ENCODE measurements at places on chromosomes 6 and 20. TPM values are rescaled to one million over a fixed set of nuclear protein-coding genes. Genes with fewer than 3 reads are reported as not detected.

OTOR gene
- total RNA-seq = 0.19 TPM

HUS1B gene
- total RNA-seq = 0.19 TPM

UBE2C gene
- 112 TPM for total RNA-seq

BCAS4 gene
- total RNA-seq = 17.5 TPM

EHMT2 gene
- 35.0 TPM for total RNA-seq

GRCh38 chr20:44705364-44706094, 9.6 kb upstream of the CCN5 start:
- no peak for DNase-seq

DNA sequence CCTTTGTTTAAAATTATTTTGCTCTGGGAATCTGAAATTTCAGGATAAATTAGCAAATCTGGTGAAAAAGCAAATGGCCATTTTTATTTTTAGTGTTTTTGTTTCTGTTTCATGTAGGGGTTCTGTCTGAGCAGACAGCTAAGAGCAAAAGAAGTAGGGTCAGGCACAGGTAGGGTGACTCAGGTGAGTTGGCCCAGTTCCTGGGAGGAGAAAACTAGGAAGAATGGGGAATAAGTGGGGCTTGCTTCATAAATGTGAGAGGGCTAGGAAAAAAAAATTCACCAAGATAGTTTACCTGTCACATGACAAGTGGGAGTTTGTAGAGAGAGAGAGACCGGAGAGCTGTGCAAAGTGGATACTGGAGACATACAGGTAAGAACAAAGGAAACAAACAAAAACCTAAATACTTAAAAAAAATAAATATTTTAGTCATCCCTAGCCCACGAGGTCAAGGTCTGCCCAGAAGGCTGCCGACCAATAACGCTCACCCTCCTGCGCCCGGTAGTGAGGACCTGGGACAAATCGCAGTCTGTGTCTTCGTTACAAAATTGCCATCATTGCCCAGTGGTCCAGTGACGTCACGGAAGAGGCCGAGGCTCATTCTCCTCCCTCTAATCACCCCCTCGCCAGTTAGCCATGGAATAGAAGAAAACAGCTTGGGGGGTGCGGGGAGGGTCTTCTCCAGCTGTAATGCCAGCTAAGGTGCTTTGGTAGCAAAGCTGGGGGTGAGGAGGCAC, 2.3 kb downstream of the THBD start:
- no peak for DNase-seq

GRCh38 chr6:32224696-32225095, 829 bp upstream of the NOTCH4 start:
- DNase-seq = no peak

GRCh38 chr6:44119704-44120262, 7.5 kb downstream of the MRPL14 start:
- no peak for DNase-seq

- DNase-seq = no peak
Observed at GRCh38 chr6:45400021-45400420, 22.3 kb upstream of the SUPT3H start.
